Occipital lobe (tissue), 3 donors: ENCODE measurements at places on chromosomes 11 and 22.

GRCh38 chr22:17213976-17214375, 5.3 kb downstream of the ADA2 start:
- no peak for DNase-seq

DNA sequence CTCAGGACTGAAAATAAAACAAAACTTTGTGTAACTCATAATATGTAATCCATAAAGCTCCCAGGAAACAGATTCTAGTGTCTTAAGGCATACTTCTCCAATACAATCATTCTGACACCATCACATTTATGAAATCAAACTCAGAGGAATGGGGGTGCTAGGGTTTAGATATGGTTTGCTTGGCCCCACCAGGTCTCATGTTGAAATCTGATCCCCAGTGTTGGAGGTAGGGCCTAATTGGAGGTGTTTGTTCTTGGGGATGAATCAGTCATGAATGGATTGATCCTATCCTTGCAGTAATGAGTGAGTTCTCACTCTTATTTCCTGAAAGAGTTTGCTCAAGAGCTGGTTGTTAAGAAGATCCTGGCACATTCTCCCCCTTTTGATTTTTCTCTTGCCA, 380.9 kb downstream of the ETS1 start:
- DNase-seq, result no peak

- no peak for DNase-seq
Observed at GRCh38 chr22:17397756-17398547, 28.7 kb downstream of the CECR2 start.

GRCh38 chr11:20451568-20451967, 64.1 kb downstream of the PRMT3 start:
- DNase-seq, result no peak

- DNase-seq, result no peak
Observed at GRCh38 chr22:28570696-28571373, 108.8 kb downstream of the TTC28 start.

- DNase-seq, result peak; percentile 21
Observed at GRCh38 chr22:44729391-44730021, 22.9 kb upstream of the ARHGAP8 start.

DNA sequence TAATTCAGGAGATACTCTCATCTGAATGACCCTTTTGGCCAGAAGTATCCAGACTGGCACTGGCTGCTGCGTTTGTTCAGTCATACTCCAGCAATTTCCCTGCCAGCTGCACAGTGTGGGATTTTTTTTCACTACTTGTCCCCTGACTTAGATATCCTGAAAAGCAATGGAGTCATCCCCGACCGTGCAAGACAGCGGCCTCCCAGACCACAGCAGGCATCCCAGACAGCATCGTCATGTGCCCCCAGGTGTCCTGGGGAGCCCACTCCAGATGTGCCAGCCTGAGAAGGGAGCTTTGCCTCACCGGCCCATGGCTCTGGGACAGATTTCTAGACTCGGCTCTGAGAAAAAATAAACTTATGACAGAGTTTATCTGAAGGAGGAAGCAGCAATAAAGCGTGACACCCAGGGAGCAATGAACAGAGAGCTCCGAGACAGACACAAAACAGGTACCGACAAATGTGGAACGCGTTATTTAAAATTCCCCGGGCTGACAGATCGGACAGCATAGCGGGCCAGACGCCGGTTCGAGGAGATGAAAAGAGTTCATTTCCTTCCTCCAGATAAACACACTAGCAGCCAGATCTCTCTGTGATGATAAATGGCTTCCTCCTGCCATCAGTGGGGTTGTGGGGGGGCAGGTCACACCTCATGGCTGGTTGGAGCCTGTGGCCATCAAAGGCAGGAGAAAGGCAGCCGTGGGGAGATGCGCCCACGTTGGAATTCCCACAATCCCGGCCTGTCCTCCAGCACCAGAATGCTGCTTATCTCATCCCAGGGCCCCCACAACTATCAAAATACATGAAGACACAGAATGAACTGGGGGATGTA, 106.4 kb upstream of the FGF3 start:
- no peak for DNase-seq

GRCh38 chr11:46472662-46472994, 81.1 kb upstream of the CHRM4 start:
- no peak for DNase-seq

DNA sequence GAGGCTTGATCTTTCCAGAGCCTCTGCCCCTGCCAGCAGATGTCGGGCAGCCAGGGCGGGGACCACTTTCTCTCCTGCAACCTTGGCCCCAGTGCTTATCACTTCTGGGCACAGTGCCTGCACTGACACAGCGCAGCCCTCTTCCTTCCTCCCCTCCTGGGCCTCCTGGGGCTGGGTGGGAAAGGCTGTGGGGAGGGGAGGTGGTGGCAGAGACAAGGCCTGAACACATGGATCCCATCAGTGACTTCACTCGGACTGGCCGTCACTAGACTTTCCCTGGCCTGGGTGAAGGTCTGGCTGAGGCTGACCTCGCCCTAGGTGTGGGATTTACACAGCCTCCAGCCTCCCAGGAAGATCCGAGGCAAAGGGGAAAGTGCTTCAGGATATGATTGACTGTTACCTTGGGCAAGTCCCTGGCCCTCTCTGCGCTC, 68.1 kb downstream of the LRRC32 start:
- no peak for DNase-seq

- DNase-seq, result no peak
Observed at GRCh38 chr11:6362185-6362872, 27.9 kb upstream of the SMPD1 start.

DNA sequence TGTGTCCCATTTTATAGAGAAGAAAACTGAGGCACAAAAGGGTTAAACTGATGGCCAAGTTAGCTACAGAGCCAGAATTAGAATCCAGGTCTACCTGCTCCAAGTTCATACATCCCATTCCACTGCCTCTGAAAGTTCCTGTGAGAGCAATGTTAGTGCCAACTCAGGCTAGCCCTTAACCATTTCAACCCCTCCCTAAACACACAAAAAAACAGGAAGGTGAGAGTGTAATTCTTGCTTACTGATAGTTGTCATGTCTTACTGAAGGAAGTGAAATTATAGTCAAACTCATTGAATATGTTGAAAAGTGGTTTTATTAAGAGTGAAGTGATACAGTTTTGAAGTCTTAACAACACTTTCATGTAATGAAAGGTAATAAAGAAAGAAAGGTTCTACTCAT, 2.9 kb upstream of the E2F8 start:
- DNase-seq, result no peak

DNA sequence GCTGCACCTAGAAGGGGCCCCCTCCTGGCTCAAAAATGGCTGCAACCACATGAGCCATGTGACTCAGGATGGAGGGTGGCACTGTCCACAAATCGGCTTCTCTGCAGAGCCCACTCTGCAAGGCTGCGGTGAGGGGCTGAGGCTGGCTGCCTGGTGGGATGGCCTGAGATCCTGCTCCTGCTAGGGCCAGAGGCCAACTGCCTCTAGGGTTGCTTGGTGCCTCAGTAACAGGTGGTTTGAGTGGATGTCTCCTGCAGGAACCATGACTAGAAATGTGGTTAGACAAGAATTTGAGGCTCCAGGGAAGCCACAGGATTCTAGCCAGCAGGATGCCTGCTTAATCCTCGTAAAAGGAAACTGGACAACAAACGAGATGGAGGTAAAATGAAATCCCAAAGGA, 17.1 kb downstream of the PATZ1 start:
- DNase-seq, result no peak

GRCh38 chr22:29268511-29269229, 602 bp downstream of the EWSR1 start:
- peak; percentile 45 for DNase-seq

DNA sequence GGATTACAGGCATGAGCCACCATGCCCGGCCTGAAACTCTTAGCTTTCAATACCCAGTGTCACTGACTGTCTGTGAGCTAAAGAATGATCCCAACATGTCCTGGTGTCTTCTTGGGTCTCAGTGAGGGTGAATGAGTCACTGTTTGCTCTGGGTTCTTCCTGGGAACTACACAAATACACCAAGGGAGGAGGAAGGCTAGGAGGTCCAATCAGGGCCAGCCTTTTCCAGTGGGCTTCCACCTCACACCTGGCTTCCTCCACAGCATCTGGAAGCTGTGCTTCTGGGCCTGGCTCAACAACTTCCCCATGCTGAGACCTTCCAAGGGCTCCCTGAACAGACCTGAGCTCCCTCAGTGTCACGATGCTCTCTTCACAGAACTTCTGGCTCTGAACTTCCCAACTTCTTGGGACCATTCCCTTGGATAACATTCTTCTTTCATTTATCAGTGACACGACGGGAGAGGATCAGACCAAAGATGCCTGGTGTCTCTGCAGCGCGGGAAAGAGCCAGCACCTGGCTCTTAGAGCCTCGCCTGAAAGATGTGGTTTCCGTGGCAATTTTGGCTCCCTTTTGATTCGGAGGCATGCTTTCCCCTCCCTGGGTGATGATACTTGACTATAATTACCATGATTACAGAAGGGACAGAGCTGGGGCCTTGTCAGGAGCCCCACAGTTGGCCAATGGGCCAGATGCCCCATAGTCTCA, 22.3 kb upstream of the CHRM4 start:
- DNase-seq, result no peak

DNA sequence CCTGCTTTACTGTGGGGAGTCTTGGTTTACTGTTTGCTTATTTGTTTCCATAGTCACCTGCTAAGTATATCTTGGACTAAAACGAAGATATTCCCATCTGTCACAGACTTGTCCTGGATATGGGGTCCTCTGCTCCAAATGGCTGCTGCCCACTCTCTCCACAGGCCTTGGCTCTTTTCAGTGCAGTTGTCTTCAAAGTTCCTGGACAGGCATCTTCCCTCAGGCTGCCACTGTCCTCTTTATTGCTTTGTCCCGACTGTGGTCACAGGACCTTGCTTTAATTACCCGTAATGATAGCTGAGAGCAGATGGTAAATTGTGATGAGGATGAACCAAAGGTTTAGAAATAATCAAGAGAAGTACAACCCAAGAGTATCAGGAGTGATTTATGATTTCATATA, 713.9 kb upstream of the CCDC179 start:
- DNase-seq, result no peak

GRCh38 chr11:4085575-4085974, 9.0 kb upstream of the RRM1 start:
- no peak for DNase-seq

DNA sequence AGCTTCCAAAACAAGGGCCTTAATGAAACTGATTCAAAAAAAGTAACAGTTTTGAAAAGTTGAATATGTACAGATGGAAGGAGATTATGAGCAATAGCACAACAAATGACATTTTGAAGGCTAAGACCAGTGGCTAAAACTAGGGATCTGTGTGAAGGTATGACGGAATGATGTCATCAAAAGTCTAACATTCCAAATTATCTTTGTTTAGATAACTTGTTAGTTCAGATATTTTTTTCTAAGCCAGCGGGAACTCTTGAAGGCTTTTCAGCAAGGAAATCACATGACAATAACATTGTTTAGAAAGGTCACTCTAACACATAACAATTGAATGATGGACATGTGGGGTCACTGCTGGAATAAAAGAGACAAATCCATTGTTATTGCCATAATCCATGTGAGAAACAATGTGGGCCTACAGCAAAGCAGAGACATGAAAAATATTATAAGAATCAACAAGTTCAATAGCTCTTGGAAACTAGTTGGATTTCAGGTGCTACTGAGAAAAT, 260.5 kb downstream of the CASP12 start:
- no peak for DNase-seq

- no peak for DNase-seq
Observed at GRCh38 chr11:105991888-105992287, 30.2 kb downstream of the MSANTD4 start.

GRCh38 chr11:623349-623869, 1.3 kb downstream of the CDHR5 start:
- no peak for DNase-seq

GRCh38 chr22:27094633-27095308, 437.4 kb downstream of the MIAT start:
- no peak for DNase-seq

GRCh38 chr11:4862447-4863236, 13.6 kb upstream of the OR51S1 start:
- DNase-seq, result no peak

DNA sequence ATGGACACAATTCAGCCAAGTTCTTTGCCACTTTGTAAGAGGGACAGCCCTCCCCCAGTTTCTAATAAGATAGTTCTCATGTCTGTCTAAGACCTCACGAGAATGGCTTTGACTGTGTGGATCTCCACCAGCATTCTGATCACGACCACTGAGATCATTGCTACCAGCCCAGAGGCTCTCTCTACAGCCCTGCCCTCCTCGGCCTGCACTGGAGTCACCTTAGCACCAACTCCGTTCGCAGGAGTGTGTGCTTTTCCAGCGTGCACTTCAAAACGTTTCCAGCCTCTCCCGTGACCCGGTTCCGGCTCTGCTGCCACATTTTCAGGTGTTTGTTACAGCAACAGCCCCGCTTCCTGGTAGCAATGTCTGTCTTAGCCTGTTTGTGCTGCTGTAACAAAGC, 26.2 kb downstream of the TSPAN32 start:
- DNase-seq, result no peak

GRCh38 chr11:64581057-64581523, 9.9 kb upstream of the SLC22A12 start:
- DNase-seq, result no peak

GRCh38 chr11:126732981-126733380, 267.6 kb downstream of the KIRREL3 start:
- DNase-seq, result no peak

- no peak for DNase-seq
Observed at GRCh38 chr11:36628765-36629244, 30.8 kb upstream of the RAG2 start.

- DNase-seq, result no peak
Observed at GRCh38 chr11:103488031-103488461, 378.8 kb downstream of the DYNC2H1 start.

DNA sequence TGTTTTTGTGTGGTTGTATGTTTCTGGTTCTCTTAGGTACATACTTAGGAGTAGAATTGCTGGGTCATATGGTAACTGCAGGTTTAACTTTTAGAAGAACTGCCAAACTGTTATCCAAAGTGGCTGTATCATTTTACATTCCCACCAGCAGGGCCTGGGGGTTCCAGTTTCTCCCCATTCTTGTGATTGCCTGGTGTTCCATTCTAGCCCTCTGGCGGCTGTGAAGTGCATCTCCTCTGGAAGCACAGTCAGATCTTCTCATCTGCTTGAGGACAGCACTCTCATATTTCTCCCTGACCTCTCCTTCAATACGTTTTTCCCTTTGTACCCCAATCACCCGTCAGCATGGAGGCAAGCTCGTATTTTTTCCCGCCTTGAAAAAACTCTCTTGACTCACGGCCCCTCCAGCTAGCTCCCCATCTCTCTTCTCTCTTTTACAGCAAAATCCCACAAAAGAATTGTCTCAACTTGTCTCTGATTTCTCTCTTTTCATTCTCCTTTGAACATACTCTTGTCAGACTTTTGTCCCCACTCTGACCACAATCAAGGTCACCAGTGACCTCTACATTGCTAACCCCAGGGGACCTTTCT, 56.8 kb upstream of the THY1 start:
- DNase-seq, result no peak

DNA sequence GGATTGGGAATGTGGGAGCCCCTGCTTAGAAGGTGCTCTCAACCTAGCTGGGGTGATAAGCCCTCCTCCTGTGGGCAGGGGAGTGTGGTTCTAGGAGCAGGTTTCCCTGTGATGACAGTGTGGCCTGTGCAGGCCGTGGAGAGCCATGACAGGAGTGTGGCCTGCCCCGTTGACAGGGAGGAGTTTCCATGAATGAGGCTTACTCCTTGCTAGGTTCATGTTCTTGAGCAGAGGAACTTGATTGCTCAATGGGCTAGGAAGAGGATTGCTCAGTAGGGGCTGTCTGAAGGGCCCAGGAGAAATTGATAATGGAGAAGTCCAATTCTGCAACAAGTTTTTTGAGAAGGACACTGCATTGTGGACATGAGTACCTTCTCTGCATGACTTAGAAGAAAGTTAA, 92.0 kb downstream of the PPP6R3 start:
- no peak for DNase-seq

- DNase-seq, result no peak
Observed at GRCh38 chr11:72989727-72990126, 152.4 kb downstream of the FCHSD2 start.

- DNase-seq, result no peak
Observed at GRCh38 chr11:11107076-11107723, 245.8 kb downstream of the CSNK2A3 start.
